ENCODE measurements at places on chromosomes 3 and 15.

GRCh38 chr15:100438570-100438969 lies 90.2 kb downstream of the CERS3 start:
- DNase-seq, result peak; percentile 10

GRCh38 chr3:72115307-72115706 lies 330.4 kb upstream of the PROK2 start:
- no peak for DNase-seq

GRCh38 chr3:189146848-189147247 lies 24.9 kb upstream of the TPRG1 start:
- DNase-seq, result no peak

DNA sequence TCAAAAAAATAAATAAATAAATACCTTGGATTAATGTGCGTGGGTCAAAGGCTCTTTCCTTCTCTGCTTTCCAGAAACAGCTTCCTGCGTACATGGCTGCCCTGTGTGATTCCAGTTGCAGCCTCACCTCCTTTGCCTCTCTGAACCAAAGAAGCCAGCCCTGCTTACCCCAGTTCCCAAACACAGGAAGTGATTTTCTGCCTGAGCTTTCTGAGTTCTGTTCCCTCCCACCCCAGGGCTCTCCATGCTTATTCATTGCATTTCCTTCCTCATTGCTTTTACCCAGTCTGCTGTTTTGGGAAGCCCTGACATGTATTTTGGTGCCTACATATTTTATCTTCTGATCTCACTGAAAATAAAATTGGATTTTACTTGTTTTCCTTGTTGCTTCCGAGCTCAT lies 15.4 kb downstream of the ZSCAN2 start:
- DNase-seq, result no peak

Measured in activated CD4-positive, alpha-beta T cell treated with anti-CD3 and anti-CD28 coated beads for 4 hours (primary cell).